ENCODE measurements at places on chromosomes 6 and 20.

DNA sequence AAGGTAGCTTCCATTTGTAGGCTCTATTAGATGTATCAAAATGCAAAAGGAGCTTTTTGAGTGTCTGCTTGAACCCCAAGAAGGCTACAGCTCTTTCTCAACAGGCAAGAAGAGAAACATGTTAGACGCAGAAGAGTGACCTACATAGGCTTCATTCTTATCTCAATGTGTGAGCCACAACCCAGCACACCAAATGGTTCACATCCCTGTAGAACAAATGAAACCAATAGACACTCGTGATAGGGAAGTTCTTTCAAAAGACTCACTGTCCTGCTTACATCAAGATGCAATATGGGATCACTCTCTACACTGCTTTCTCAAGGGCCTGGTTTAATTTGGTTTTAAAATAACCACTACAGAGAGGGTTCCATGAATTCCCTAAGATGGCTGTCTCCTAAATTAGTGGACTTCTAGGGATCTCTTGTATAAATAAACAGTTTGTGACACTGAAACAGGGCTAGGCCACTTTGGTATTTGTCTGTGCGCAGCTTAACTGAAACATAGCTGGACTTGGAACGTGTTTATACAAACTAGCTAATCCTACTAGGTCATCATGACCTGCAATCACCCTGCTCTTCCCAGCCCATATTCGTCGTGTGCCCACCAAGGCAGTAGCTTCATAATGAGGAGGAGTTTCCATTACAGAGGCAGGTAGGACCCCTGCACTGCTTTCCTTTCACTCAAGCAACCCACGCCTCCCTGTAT lies 225.4 kb upstream of the PREP start:
- no peak for DNase-seq

- DNase-seq: no peak
Observed at GRCh38 chr20:21632031-21632734, 73.3 kb upstream of the PAX1 start.

- DNase-seq: no peak
Observed at GRCh38 chr6:37840143-37840939, 20.8 kb downstream of the ZFAND3 start.

- no peak for DNase-seq
Observed at GRCh38 chr6:118844915-118845314, 49.0 kb upstream of the ASF1A start.

DNA sequence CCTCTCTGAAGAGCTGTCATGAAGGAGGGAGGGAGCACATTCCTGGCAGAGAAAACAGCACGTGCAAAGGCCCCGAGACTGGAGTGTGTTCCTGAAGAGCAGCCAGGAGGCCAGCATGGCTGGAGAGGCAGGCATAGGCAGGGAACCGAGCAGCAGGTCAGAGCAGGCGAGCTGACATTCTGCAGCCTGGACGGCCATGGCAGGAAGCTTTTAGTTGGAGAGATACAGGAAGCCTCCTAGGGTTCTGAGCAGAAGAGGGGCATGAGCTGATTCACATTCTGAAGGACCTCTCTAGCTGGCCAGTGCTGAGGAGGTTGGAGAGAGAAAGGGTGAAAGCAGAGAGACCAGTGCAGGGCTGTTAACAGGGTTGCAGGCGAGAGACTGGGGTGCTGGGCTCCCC lies 29.7 kb downstream of the POFUT1 start:
- DNase-seq: no peak

- no peak for DNase-seq
Observed at GRCh38 chr6:20313960-20314530, 87.6 kb upstream of the E2F3 start.

All from stimulated activated CD8-positive, alpha-beta memory T cell treated with anti-CD3 and anti-CD28 coated beads, Interleukin-7, amount 100 ng/mL, for 48 hours (primary cell).